ENCODE measurements at places on chromosomes 4 and X.
A peak's percentile ranks its signal among the peaks of the same experiment; 100 is the strongest.

DNA sequence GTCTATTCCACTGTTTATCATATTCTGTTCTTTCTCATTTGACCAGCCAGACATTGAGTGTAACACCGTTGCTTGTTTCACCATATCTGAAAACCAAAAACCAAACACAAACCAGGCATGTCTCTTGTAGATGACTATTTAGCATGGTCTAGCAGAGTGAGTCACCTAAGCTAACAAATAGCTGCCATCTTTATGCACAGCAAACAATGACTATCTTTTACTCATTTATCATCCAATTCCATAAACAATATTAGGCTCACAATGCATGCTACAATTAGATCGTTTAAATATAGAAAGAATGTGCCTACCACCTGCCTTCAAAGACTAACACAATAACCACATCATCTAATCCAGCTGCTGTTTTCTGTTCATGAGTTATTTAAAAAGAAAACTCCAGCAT is 495.4 kb downstream of the PCDH19 start:
- DNase-seq = no peak

GRCh38 chr4:153469031-153469430 is 2.9 kb downstream of the TMEM131L start:
- no peak for DNase-seq

GRCh38 chr4:163415668-163416067 is 57.9 kb downstream of the TKTL2 start:
- DNase-seq = no peak

DNA sequence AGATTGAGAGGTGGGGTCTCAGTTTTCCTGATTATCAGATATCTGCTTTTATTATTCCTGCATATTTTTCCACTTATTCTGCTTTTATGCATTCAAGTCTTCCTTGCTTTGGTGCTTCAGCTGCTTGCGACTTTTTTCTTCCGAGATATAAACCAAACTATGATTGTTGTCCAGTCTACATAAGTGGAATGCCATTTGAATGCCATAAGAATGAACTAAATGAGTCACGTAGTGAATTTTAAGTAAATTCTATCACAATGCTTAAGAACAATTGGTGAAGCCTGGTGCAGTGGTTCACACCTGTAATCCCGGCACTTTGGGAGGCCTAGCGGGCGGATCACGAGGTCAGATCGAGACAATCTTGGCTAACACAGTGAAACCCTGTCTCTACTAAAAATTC is 189.1 kb downstream of the PCDH18 start:
- no peak for DNase-seq

DNA sequence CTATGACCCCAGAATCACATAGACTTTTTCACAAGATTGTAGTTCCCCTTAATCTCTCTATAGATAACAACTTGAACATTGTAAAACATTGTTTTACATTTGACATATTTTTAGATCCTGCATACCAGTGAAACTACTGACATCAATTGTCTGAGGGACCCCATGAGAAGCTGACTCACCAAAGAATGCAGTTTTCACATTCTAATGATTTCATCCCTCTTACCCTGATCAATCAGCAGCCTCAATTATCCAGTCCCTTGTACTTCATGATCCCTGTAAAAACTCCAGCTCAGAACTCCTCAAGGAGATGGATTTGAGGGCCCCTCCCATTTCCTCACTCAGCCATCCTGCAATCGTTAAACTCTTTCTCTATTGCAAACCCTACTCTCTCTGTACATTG is 411.0 kb upstream of the NDST3 start:
- DNase-seq = no peak

DNA sequence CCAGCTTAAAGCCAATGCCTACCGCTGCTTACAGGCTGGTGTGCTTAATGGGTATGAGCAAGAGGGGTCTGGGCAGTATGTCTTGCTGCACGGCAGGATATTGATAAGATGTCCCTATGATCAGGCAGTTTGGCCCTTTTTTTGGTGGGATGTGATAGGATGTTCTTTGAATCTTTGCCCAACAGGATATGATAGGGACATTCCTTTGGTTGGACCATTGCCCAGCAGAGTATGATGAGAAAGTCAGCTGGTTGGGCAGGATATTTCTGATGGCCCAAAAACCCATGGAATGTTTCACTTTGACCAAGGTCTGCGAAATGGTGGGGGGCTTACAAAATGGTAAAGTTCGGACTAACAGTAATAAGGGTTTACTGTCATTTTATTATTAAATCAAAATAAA is 1060.6 kb downstream of the STIM2 start:
- DNase-seq = no peak

- DNase-seq = no peak
Measured at GRCh38 chrX:132059973-132060540, 37.0 kb downstream of the STK26 start.

- no peak for DNase-seq
Measured at GRCh38 chr4:33837043-33837838, 2407.1 kb downstream of the ARAP2 start.

DNA sequence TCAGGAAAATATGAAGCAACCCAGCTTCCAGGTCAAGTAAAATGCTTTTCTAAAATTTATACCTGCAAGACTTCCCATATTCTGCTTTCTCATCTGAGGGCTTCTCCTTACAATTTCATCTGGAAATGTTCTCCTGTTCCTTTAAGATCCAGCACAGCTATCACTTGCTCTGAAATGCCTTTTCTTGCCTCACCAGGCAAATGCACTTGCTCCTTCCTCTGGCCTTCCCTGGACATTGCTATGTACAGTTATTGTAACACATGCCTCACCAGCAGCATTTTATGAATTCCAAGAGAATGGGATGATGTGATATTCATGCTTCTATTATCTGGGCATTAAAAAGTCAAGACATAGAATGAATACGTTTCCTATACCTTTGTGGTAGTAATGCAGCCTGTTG is 842.1 kb upstream of the INTU start:
- no peak for DNase-seq

GRCh38 chr4:78766650-78767049 is 9.5 kb upstream of the BMP2K start:
- no peak for DNase-seq

DNA sequence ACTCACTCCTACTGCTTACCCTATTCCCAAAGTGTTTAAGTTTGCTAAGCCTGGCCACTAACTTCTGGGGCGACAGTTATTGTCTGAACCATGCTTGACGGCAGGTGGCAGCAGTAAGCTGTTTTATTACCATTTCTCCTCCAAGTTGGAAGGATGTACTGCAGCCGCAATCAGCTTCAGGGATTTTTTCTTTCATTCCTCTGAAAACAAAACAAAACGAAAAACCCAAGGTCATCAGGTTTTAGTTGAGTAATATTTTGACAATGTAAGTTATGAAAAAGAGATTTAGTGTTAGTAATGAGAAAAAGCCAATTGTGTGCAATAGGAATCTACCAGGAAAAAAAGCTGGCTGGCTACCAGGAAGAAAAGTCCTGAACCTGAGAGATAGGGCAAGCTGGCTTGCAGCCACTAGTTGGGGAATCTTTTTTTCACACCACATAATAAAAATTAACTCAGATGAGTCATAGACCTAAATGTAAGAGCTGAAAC is 13.2 kb upstream of the RAB9B start:
- DNase-seq = peak; percentile 26

DNA sequence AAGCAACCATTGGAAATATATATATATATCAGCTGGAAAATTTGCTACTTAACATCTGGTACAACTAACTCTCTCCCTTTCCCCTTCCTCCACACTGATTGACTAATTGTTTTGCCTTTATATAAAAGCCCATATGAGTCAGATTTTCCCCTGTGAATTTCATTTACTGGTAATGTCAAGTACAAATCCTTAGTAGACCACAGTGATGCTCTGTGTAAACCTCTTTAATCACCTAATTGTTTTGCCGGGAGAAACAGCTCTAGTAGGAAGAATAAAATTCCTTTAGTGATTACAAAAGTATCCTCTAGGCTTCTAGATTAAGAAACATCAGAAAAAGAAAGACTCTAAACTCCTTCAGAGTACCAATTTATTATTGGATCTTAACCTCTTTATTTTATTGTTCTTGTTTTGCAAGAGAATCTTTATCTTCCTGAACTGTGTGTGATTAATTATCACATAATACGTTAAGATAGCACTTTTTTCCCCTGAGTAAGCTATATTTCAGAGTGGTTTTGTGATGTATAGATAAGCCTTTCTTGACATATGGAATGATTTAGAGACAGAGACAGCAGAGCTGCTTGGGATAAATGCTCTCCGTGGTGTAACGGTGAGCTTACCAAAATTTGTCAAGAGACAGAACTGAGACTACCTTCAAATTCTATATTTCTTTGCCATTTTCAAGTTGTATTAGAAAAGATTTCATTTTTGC is 1606.4 kb upstream of the TENM3 start:
- no peak for DNase-seq

DNA sequence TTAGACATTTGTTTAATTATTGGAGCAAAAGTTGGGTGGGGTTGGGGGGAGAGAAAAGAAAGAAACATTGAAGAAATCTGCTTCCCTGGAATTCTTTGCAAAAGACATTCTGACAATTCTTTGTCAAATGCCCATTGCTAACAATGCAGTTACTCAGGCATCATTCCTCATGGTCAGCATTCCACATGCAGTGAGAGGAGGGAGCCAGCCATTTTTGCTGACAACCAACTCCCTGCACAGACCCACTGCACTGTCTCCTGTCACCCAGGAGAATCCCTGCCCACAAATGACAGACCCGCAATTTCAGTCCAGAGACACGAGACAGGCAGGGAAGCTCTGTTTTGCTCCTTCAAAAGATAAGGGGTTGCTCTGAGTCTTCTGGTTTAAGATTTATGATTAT is 985.1 kb upstream of the SLIT2 start:
- DNase-seq = no peak

- no peak for DNase-seq
Measured at GRCh38 chrX:33218819-33219218, 7.5 kb upstream of the DMD start.

DNA sequence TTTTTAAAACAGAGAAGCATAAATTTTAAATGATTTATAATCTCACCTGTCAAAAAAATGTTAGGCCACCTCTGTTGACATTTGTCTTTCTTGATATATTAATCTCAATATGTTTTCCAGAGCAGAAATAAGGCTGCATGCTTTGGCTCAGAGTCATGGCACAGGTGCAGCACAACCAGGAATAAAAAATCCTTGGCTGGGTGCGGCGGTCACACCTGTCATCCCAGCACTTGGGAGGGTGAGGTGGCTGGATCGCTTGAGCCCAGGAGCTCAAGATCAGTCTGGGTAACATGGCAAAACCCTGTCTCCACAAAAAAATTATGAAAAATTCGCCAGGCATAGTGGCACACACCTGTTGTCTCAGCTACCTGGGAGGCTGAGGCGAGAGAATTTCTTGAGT is 18.1 kb downstream of the CPLX1 start:
- no peak for DNase-seq
